Stimulated activated CD4-positive, alpha-beta T cell treated with anti-CD3 and anti-CD28 coated beads, Interleukin-1b, Interleukin-23, amount 100 ng/mL, for 48 hours (primary cell): ENCODE measurements at places on chromosomes 13 and 19.

DNA sequence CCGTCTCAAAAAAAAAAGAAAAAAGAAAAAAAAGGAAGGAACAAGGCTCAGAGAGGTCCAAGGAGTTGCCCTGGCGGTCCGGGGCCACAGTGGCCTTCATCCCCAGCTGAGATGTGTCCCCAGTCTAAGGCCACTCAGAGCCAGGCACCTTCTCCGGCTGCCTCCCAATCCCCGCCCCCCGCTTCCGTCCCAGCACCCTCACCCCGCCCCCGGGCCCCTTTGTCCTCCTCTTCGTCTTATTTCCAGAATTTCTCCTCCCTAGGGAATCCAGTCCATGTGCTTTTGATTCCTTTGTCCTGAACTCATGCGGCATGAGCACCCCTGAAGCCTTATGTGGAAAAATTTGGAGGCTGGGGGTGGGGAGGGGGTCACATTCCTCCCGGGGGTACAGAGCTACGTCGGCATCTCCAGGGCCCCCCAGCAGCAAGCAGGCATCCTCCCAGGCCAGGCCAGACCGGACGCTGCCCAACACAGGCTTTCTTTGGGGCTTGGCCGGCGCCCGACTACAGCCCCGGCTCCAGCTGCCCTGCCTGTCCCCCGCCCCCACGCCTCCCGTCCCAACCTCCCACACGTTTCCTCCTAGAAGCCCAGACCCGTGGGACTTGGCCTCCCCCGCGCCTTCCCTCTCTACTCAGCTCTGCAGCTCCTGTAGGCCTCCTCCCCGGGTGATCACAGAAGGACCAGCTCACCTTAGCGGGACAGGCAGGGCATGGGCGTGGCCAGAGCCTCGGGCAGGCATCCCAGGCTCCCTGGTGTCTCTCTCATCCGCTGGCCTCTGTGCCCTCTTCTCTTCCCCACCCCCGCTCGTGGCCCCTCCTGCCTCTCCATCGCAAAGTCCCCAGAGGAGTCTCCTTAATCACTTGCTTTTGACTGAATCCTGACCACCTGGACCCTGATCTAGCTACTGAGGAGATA, 17.8 kb upstream of the ADGRE5 start:
- peak; percentile 74 for DNase-seq

- no peak for DNase-seq
Measured at GRCh38 chr19:56130006-56130405, 8.9 kb upstream of the ZNF787 start.

DNA sequence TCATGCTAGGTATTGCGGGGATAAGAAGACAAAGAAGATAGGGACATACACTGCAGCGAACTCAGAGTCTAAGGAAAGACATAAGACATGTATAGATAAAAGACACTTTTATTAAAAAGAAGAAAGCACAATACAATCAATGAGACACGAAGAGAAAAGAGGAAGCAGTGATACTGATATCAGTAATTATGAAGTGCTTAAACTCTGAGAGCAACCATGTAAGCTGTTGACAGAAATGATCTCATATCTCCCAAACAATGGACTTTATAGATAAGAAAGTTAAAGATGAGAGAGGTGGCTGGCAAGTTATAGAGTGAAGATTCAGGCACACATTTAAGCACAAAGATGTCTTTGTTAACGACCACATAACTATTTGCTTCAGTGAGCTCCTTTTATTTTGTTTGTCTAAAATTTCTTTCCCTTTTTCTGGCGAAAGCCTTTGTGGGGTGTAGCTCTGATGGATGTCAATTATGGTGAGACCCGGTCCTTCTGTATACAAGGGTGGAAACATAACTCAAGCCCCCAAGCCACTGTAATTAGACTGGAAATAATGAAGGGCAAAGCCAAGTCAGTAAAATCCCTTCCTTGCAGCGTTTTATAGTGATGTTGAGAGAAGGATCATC, 818.0 kb upstream of the SLC10A2 start:
- no peak for DNase-seq

GRCh38 chr19:10230861-10231611, at the start of gene S1PR2:
Gene S1PR2 (minus strand): TSS chr19:10231331. CDS start chr19:10224905, 6,426 bp downstream.
- peak; percentile 67 for DNase-seq

DNA sequence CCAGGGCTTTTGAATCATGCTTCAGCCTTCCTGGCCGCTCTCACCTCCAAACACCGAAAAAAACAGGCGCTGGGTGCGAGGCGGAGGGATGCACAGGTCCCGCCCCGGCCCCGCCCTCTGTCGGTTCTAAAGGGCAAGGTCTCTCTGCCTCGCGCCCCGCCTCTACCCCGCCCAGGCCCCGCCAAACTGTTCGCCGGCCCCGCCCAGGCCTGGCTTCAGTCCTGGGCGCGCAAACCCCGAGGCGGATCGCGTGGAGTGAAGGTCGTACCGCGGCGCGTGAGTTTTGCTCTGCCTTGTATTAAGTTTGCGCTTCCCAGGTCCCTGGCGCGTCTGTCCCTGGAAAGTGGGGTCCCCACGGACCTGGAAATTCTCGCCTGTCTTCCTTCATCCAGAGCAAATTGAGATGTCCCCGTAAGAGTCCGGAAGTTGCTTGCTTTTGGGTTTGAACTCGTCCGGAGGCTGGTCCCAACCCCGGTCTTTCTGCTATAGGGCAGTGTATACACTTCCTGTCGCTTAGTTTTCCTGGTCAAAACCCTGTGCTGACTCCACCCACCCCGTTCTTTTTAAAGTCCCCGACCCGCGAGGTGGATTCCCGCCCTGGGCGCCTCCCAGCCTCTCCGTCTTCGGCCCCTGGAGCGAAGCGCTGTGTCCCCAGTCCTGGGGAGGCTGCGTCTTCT, 8.4 kb downstream of the ZNF808 start:
- DNase-seq, result peak; percentile 91

DNA sequence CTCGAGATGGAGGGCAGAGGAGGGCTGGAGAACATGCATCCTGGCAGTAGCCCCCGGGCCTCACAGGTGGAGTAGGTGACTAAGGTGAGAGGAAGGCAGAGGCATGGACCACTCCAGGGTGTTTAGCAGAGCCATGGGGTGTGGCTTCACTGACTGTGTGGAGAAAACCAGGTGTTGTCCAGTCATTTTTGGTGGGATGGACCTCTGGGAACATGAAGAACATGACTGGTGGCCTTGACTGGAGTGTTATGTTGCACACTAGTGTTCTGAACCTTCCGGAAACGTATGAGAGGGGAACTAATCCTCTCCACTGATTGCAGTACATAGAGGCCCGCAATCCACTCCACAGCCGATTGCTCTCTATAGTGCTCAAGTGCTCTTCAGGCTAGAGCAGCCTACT, 16.9 kb downstream of the MED26 start:
- DNase-seq, result no peak

DNA sequence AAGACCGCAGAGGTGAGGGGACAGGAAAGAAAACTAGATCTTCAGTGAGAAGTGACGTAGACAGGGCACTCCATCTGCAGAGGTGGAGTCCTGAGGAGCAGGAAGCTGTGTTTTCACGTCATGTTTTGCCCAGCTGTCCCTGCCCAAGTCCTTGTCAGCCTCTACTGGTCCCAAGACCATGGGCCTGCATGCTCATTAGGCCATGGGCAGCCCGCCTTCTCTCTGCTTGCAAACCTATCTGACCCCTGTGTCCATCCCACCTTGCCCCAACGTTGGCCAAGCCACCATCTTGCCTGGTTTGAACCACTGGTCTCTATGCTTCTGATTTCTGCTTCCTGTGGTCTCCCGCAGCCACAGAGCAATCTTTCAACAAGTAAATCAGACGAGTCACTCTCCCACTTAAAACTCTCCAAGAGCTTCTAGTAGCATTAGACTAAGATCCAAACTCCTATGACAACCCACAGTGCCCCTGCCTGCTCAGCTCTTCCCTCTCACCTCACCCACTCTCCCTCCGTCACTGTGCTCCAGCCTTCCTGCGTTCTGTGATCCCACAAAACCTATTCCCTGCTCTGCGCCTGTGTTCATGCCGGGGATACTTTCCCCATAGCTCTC, 18.6 kb upstream of the CCNE1 start:
- no peak for DNase-seq

DNA sequence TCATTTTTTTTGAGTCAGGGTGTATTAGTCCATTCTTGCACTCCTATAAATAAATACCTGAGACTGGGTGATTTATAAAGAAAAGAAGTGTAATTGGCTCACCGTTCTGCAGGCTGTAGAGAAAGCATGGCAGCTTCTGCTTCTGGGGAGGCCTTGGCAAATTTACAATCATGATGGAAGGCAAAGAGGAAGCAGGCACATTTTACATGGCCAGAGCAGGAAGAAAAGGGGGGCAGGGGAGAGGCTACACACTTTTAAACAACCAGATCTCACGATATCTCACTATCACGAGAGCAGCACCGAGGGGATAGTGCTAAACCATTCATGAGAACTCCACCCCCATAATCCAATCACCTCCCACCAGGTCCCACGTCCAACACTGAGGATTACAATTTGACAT, 44.5 kb upstream of the MIR17HG start:
- no peak for DNase-seq

GRCh38 chr19:12478234-12478941, 6.2 kb downstream of the ZNF709 start:
- DNase-seq, result no peak

- no peak for DNase-seq
Measured at GRCh38 chr13:43374621-43375020, 351.2 kb downstream of the DNAJC15 start.

GRCh38 chr19:16111909-16112752, 442 bp downstream of the RAB8A start:
- no peak for DNase-seq

DNA sequence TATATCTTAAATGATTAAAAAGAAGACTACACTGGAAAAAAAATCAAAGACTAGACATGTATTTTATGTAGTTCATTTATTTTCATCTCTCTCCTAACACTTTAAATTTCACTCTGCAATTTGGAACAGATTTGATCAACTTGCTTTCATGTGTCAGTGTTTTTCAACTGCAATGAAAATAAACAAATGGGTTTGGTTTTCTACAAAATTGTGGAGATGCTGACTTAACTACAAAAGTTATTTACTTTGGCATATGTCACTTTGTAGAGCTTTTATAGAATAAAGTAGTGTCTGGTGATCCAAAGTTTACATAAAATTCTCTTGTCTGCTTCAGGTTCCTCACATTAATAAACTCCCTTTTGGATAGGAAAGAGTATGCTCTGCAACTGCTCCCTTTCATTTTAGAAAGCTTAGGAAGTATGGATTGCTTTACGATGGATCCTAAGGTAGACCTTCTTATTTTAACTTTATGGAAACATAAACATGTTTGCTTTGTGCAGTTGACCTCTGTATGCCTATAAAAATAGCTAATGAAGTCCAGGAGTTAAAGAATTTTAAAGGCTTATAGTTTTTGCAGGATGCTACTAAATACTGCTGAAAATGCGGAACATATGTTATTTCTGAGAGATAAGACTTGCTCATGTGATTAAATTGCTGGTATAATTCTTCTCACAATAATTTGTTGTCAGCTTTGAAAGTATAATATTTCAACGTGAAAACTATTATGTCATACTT, 815.9 kb downstream of the PCDH9 start:
- DNase-seq, result no peak

- DNase-seq, result no peak
Measured at GRCh38 chr19:28401739-28402424, 811.1 kb downstream of the UQCRFS1 start.

DNA sequence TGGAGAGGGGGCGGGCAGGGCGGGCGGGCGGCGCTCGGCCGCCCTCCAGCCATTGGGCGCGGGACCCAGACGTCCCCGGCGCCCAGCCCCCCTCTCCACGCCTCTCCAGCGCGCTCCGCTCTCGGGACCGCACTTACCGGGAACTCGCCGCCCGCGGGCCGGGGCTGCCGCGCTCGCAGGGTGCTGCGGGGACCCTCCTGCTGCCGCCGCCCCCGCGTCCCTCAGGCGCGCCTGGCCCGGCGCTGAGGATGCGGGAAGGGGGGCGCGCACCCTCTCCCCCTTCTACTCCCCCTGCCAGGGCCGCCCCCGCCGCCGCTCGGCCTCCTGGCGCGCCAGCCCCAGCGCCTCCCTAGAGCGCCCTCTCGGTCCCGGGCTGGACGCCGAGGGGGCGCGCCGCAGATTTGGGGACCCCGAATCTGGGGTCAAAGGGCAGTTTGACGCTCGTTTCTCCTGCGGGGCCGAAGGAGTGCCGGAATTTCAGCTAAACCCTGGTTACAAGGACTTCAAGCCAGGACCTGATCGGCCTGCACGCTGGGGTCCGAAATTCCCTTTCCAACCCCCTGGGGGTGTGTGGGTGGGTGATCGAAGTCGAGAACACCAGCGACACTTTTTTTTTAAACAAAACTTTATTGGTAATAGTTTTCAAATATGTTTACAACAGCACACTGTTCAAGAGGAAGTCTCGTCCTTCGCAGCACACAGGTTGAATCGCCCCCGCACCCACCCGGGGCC, 696 bp upstream of the SAMD1 start:
- DNase-seq, result peak; percentile 71

GRCh38 chr19:47609906-47610894, 1.3 kb downstream of the BICRA start:
- peak; percentile 38 for DNase-seq

GRCh38 chr19:39014037-39014436, 18.3 kb downstream of the FBXO27 start:
- no peak for DNase-seq

DNA sequence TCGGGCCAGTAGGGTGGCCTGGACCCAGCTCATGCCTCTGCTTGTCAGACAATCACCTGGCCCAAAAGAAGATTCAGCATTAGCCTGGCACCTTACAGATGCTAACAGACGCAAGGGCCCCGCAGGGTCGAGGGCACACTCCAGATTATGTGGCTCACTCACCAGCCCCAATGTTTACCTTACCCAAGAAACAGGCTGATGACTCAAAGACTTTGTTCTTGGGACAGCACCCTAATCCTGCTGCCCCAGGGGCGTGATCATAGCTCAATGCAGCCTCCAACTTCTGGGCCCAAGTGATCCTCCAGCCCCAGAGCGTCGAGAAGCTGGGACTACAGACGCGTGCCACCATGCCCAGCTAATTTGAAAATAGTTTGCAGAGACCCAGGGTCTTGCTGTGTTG, 9.8 kb downstream of the ECSIT start:
- DNase-seq, result no peak

GRCh38 chr13:30908416-30908980, 2.4 kb downstream of the MEDAG start:
- DNase-seq, result no peak

- DNase-seq, result no peak
Measured at GRCh38 chr13:36887758-36888521, 32.1 kb downstream of the SMAD9 start.

- DNase-seq, result no peak
Measured at GRCh38 chr19:533364-534058, 2.0 kb downstream of the CDC34 start.

- DNase-seq, result peak; percentile 56
Measured at GRCh38 chr13:99119656-99120055, 81.0 kb upstream of the UBAC2 start.

- DNase-seq, result no peak
Measured at GRCh38 chr19:40744554-40745401, 5.5 kb downstream of the ACTMAP start.
